Renal cortex interstitium (tissue), 15 donors: ENCODE measurements at places on chromosomes 16 and 17.

DNA sequence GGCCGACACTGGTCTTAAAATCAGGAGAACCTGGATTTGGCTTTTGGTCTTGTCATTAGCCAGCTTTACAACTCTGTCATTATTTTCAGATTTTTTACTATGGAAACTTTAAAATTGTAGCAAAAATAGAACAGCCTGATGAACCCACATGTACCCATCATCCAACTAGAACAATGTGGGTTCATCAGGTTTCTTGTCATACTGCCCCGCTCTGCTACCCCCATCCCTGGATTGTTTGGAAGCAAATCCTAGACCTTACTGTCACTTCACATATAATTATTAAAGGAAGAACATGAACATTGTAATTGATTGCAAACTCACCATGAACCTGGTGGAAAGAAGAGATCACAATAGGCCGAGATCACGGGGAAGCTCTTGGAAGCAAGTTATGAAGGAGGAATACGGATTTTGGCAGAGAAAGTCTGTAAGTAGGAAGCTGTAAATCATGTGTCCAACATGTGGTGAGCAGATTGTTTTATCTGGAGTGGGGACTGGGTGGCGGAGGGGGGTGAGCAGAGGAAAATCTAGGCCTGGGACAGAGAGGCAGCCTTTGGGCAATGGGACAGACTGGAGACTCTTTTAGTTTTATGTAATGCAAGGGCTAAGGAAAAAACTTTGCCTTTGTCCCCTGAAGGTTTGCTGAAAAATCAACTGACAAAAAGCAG, 67.0 kb downstream of the PITPNC1 start:
- DNase-seq = no peak

DNA sequence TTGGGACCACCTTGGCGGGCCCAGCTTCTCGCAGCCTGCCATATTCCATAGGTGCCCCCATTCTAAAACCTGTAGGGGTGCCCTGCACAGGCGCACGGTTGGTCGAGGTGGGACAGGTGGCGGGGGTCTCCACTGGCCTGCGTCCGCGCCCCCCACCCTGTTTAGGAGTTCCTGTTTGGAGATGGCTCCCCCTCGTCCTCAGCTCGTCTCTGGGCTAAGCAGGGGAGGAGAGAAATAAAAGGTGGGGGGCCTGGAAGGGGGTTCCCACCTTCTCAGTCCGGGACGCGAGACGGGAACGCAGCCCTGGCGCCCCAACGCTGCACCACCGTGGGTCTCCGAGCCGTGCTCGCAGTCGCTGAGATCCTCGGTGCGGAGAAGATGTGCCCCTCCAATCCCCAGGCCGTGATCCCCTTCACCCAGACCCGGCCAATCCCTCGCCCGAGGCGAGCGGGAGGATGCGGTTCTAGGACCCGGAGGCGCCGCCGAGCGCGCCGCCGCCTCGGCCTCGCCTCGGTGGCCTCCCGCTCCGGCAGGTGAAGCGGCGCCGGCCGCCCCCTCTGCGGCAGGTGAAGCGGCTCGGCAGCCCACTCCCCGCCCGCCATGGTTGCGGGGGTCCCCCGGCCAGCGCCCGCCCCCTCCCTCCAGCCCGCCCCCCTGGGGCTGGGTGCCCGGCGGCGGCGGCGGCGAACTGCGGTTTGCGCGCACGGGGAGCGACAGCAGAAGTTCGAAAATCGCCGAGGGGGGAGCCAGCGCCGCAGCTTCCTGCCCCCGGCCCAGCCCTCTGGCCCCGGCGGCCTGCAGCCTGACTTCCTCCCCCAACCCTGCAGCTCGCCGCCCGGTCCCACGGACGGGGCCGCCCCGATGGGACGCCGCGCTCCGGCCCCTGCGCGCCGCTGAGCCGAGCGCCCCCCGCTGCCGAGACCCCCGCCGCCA, at the start of gene FMNL1:
Gene FMNL1 (plus strand): TSS at position 805 of the 933 bp plus-strand sequence. CDS start 240 bp downstream, outside the sequence.
- no peak for DNase-seq

GRCh38 chr16:85561248-85562092, 51.7 kb upstream of the GSE1 start:
- DNase-seq = no peak

GRCh38 chr16:89815639-89816348, 653 bp downstream of the FANCA start:
- no peak for DNase-seq

GRCh38 chr17:69602972-69603371, 188.5 kb downstream of the MAP2K6 start:
- DNase-seq = no peak

GRCh38 chr17:66675991-66676371, 158.9 kb upstream of the CACNG5 start:
- no peak for DNase-seq

- no peak for DNase-seq
Measured at GRCh38 chr17:31838636-31839225, 20.3 kb downstream of the COPRS start.

- no peak for DNase-seq
Measured at GRCh38 chr16:71555230-71555891, 21.5 kb downstream of the TAT start.

DNA sequence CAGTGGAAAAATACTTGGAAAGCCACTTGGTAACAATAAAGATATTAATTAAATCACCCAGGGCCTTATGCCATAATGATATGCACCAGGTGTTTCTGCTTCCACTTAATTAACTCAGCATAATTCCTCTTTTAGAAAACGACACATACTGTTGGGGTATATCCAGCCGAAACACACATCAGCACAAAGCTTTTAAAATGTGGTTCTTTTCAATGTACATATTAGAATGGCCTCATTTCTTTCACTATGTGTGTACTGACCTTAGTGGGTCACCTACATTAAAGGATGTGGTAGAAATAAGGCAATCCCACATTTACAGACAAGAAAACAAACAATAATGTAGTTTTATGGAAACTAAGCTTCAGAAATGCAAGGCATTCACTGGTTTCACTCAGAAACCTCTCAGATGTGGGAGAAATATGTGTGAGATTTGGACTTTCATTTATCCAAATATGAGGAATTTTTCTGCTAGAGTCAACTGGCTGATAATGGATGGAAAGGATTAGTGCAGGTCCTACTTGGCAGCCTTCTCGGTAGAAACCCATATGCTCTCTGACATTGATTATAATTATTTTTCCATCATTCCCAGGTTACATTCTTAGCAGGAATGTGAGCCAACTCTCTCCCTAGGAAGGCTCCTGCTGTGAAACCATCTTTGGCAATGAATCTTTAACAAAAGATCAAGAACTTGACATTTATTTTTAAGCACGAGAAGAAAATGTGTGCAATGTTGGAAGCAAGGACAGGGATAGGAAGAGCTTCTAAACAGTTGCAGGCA, 66.7 kb upstream of the DHX40 start:
- no peak for DNase-seq
